ENCODE measurements at places on chromosomes 6 and 20.

GRCh38 chr20:12775041-12775440 lies 233.7 kb upstream of the SPTLC3 start:
- no peak for DNase-seq

DNA sequence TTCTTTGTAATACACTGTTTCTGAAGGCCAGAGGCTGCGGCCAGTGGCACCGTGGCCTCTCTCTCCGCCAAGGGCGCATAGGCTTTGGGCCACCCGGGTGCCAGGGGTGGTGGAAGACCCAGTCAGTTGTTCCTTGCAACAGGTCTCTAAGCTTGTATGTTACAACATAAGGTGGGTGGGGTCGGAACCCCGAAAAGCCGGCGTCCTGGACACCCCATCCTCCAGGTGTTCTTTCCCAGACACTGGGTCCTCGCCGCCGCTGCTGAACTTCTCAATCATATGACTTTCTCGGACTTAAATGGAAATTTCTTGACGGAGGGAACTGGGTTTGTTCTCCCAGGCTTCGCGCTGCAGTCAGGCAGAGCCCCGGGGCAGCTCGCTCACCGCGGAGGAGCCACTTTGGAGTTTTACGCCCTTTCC lies 983 bp upstream of the KCNQ5 start:
- DNase-seq, result no peak

DNA sequence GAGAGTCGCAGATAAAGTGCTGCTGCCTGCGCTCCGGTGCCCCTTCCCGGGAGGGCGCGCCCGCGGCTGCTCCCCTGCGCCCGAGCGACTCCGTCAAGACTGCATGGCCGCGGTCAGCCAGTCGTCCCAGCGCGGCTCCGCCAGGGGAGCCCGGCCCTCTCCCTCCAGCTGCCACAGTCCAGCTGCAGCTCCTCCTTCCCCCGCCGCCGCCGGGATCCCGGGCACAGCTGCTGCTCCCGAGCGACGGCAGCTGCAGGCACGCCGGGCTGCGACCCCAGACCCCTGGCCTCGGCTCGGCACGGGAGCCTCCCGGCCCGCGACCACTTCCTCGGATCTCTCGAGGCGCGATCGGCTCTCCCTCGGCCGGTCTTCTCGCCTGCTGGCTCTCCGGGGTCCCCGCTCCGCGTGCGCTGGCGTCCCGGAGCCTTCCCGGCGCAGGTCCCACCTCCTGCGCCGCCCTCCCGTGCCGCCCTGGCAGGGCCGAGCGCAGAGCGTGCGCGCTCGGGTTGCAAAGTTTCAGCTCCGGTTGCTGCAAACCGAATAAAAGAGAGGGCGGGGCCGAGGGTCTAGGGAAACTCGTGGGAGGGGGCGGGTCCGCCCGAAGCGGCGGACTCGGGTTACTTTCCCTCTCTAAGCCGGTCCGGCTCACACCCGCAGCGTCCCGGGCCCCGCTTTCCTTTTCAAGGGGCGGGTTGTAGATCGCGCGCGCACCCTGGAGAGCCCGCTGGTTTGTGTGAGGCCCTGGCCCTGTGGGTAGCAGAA lies at the start of gene CNKSR3:
CNKSR3 (minus strand) TSS at position 542 of the 762 bp plus-strand sequence. CDS start 571 bp downstream, outside the sequence.
- no peak for DNase-seq

DNA sequence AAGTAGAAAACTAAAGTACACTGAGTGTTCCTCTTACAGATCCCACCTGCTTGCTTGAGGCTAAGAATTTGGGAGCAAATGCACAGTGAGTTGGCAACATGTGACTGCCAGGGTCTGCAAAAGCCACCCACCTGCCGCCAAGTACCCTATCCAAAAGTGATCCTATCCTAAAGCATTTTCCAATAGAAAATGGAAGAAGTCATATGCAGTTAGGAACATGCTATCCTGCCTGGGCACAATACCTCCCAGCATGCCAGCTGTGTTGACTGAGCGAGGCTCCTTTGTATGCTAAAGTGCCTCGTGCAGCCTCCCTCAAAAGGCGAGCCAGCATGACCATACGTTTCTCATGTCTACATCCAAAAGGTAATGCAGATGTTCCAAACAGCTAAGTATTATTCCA lies 52.7 kb downstream of the TRAF3IP2 start:
- no peak for DNase-seq

GRCh38 chr6:131645846-131646245 lies 8.7 kb downstream of the ENPP3 start:
- no peak for DNase-seq

GRCh38 chr6:109282756-109283155 lies 99.5 kb downstream of the CD164 start:
- no peak for DNase-seq

DNA sequence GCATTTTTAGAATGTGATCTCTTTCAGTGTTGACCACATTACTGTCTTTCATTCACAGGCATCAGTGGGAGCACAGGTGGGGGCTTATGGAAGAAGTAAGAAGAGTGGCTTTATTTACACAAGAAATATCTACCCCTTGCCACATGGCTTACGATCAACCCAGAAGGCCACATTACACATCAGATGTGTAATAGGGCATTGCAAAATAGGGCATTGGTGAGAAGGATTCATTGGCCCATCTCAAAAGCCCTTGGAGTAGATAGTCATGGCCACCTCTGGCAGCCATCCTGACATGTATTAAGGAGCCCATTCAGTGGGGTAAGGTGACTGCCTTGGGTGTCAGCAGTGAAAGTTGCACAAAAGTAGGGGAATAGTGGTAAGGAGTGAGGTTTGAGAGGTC lies 97.5 kb downstream of the MAFB start:
- no peak for DNase-seq

All from activated T-helper 9 cell treated with anti-CD3 and anti-CD28 coated beads, Interleukin-2, amount 50 U/mL, for 16 hours (primary cell).